GM20000 (cell line): ENCODE measurements at places on chromosomes 16 and 17.

GRCh38 chr17:6427279-6427781 lies 7.6 kb downstream of the AIPL1 start:
- peak; percentile 52 for DNase-seq

GRCh38 chr17:29086628-29087332 lies 43.8 kb downstream of the PIPOX start:
- no peak for DNase-seq

DNA sequence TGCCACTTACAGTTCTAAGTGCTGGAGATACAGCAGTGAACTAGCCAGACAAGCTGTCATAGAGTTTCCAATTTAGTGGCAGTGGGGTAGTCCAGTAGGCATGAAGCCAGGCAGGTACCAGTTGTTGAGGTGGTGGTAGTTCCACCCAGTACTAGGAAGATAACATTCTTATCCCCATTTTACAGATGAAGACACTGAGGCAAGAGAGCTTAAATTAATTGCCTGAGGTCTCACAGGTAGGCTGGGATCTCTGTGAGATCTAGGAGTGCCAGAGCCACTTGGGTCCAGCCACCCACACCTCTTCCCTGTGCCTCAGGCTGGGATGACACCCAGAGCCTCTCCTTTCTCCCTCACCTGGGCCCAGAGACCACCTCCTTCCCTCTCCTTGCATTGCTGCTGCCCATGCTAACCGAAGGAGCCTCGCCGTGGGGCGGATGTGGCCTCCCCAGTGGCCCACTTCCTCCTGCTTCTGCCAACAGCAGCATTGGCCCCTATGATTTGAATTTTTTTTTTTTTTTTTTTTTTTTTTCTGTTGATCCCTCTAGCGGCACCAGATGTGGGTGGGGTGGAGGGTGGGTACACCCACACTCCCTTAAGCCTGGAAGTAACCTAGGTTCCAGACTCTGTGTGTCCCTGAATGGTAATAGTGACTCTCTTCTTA lies 114.0 kb downstream of the PRKCB start:
- DNase-seq: peak; percentile 32

- no peak for DNase-seq
Measured at GRCh38 chr16:52251495-52251894, 295.4 kb downstream of the TOX3 start.

DNA sequence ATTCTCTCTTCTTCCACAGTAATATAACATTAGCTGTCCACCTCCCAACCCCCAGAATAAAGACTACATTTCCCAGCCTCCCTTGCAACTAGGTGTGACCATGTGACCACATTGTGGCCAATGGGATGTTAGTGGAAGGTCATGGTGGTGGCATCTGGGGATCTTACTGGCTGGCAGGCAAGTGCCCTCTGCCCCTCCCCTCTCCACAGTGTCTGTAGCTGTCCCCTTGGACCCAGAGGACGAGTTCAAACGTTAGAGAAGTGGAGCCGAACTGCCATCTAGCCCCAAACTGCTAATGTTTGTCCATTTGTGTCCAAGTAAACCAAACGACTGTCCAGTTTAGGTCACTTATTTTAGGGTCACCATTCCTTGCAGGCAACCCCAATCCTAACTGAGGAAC lies 26.6 kb upstream of the KCNG4 start:
- peak; percentile 52 for DNase-seq

DNA sequence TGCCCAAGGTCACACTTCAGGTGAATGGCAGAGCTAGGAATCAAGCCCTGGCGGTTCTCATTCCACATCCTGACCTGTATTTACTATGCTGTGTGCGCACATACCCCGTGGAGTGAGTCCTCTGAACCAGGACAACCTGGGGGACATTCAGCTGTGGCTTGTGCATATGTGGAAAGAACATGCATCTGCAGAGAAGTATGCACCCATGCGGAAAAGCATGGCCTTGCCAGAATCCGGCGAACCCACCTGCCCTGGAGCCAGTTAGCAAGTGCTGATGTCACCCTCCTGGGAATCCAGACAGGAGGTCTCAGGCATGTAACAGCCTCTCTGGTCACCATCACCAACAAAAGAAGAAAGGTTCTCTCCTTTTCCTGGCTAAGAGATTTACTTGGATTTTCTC lies 1.9 kb downstream of the RASL10B start:
- peak; percentile 25 for DNase-seq

DNA sequence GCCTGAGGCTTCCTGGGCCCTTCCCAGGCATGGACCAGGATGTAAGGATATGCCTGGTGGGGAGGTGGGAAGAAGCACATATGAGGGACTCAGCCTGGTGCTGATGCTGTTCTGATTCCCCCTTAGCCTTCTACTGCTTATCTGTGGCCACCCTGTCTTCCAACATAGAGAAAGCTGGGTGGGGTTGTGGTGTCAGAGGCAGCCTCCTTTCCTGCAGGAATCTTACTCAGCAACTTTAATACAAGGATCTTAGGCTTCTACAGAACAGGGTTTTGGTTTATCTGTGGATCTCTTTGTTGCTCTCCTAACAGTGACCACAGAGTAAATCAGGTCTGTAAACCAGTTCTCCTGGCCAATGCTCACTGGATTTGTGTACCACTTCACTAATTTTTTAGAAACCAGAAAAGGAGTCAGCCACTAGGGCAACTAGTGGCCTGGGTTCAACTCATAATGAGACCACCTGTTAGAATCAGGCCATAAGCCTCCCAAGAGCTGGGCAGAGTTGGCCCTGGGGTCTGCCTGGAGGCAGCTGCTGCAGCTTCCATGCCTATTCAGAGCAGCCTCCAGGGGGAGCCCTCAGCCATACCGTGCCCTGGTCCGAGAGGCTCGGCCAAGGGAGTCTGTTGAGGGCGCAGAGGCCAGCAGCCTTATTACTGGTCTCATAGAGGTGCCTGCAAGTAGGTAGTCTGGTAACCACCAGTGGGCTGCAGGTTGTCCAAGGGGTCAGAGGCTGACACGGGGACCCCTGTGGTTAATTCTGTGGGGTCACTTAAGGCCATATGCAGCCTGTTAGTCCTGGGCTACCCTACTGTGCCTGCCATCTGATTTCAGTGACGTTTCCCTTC lies 7.1 kb downstream of the HAS3 start:
- DNase-seq: peak; percentile 81

DNA sequence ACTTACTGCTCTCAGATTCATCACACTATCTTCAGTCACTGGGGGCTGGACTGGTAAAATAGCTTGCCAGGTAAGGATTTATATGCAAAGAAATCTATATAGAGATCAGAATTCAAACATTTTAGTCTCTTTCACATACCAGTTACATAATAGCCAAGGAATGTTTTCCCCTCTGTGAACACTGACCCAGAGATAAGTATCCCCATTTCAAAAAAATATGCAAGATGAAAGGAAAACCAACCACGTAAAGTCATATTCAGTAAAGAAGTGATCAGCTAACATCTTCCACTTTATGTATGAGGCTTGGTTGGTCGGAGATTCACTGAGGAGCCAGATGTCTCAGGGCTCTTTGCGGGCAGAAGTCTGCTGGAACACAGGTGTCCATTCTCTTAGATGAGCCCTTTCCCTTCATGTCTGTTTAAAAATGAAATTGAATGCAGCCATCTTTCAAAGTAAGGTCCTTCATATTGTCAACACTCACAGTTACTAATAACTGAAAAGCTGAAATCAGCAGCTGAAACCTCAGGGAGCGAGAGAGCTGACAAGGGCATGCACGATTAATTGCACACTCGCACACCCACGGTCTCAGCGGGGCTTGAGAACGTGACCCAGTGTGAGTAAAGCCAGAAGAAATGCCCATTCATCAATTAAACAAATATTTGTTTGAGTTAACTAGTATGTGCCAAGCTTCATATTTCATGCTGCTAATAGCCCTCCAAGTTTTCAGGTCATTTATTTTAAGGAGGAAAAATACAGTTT lies 161.2 kb downstream of the MRTFB start:
- no peak for DNase-seq
